Ascending aorta (tissue), 2 donors: ENCODE measurements at places on chromosomes 7 and 10.

DNA sequence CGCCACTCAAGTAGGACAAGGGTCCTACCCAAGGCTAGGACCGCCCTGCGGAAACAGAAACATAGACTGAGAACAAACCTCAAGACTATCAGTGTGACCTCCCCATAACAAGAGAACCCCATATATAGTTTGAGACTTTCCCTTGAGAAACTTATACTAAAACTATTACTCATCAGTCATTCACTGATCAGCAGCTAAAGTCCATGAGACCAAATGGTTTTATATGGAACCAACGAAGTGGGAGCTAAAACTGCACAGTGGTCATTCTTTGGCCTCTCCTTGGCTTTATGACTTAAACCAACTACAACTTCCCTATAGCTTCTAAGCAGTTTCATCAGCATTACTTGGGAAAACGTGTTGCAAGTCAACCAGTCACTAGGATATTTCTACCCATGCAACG is 13.7 kb upstream of the ZSCAN21 start:
- DNase-seq, result no peak

DNA sequence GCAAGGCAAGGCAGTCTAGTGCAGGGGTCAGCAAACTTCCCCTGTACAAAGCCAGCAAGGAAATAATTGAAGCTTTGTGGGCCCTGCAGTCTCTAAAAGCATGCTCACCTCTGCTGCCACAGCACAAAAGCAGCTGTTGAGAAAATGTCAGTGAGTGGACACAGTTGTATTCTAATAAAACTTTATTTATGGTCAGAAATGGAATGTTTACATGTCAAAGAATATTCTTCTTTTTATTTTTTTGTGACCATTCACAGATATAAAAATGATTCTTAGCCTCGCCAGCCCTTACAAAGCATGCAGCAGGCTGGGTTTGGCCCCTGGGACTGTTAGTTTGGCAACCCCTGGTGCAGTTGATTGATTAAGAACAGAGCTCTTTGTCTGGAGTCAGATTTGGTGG is 192.4 kb downstream of the BUB3 start:
- DNase-seq, result no peak

GRCh38 chr10:33193701-33194521 is 140.6 kb downstream of the NRP1 start:
- no peak for DNase-seq

DNA sequence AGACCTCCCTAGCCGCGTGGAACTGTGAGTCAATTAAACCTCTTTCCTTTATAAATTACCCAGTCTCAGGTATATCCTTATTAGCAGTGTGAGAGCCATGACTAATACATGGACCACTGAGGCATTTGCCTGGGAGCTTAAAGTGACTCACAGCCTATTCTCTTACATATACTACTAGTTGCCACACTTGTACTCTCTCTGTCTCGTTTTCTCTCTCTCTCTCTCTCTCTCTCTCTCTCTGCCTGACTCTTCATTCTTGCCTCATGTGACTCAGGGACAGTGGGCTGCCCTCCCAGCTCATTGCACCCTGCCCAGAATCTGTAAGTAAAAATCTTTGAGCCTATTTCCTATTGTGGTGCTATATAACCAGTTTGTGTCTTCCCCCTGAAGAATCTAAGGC is 238.5 kb upstream of the MAGI2 start:
- DNase-seq, result no peak

DNA sequence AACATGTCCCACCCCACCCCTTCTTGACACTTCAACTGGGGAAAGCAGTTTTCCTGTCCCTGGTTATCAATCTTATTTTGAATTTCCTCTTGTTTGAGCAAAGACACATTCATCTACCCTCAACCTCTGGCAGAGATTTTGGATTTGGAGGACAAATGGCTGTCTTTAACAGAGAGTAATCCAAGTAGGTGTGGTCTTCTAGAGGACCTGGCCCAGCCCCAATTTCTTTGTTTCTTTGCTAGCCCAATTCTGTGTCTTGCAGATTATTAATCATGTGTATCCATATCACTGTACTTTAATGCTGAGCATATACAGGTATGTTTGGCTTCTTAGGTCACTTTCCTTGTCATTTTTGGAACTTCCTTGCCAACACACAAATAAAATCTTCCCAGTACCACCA is 58.8 kb upstream of the ADCY1 start:
- DNase-seq, result no peak
